Femur (tissue), 1 donor: ENCODE measurements at places on chromosomes 11 and 22.

- DNase-seq = no peak
Observed at GRCh38 chr11:1015826-1016545, 20.5 kb downstream of the MUC6 start.

DNA sequence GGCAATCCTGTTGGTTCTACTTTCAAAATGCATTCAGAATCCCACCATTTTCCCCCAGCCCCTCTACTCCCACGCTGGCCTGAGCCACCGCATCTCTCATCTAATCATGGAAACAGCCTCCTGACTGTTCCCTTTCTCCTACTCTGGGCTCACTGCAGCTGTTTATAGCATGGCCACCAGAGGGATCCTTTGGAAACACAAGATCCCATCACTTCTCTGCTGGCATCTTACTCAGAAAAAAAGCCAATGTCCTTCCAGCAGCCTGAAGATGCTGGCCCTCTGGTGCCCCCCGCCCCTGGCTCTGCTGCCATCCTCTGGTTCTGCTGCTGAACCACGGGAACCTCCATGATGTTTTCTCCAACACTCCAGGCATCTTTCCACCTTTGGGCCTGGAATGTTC lies 11.1 kb downstream of the MS4A8 start:
- DNase-seq = no peak

- DNase-seq = no peak
Observed at GRCh38 chr11:17781626-17782025, 47.0 kb downstream of the KCNC1 start.

DNA sequence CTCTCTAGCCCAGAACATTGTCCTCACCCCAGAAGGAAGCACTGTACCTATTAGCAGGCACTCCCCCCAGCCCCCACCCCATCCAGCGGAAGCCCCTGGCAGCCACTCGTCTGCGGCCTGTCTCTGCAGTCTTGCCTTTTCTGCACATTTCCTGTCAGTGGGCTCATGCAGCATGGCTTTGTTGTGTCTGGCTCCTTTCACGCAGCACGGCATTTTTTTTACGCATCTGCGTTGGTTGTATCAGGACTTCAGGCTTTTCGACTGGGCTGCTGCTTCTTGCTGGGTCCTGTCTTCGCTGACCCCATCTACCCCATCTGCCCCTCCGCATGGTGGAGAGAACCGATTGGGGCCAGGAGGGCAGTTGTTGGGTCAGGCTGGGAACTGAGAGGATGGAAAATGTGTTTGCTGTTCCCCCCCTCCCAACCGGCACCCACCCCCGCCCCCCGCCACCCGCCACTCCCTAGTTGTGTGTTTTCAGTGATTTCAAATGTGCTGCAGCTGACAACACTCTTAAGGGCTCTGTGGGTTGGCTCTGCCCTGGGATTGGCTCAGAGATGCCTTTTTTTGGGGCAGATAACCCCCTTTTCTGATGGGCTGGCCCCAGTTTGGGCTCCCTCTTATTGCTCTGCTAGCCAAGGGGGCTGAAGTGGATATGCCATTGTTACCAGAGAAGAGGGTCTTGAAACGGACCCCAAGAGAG lies 110.0 kb downstream of the KIAA1671 start:
- DNase-seq = no peak

- no peak for DNase-seq
Observed at GRCh38 chr11:78535027-78535426, 39.6 kb downstream of the NARS2 start.
